ENCODE measurements at places on chromosomes 7 and 10. TPM values are rescaled to one million over a fixed set of nuclear protein-coding genes. Genes with fewer than 3 reads are reported as not detected.

DNA sequence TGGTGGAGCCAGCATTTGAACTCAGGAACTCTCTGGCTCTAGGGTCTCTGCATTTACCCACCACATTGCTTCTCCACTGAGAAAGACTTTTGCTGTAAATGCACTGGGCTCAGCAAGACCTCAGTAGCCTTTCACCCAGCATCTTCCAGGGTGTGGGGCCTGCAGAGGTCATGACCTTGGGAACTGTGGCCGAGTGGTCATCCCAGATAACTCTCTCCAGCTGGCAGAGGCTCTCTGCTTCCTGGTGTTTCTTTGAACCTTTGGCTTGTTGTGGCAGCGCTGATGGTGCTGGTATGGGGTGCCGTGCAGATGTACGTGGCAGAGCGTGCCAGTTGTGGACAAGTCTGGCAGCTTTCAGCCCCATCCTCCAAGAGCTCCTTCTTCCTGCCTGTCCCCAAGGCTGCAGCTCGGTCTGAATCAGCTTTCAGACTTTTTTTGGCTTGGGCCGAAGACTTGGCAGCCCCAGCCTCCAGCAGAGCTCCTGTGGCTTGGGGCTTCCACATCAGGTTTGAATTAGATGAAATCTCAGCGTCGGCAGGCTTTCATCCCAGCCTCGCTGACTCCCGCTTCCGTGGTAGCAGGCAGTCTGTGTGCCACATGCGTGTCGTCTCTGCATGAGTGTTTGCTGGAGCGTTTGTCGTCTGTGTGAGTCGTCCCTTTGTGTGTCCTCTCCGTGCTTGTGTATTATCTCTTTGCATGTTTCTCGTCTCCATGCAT, 21.5 kb downstream of the ADAMTS14 start:
- H3K4me1 ChIP-seq = no peaks in the 10 kb centered on the region
- H3K36me3 ChIP-seq = no peaks in the 10 kb centered on the region
- peaks cover 7% of the 10 kb centered on the region for H3K27me3 ChIP-seq
- no peak overlapping the region for H3K27ac ChIP-seq
- no peak for DNase-seq

- H3K36me3 ChIP-seq = no peaks in the 10 kb centered on the region
- H3K27ac ChIP-seq = no peak overlapping the region
- no peak overlapping the region for H3K4me3 ChIP-seq
- no peaks in the 10 kb centered on the region for H3K27me3 ChIP-seq
- no peaks in the 10 kb centered on the region for H3K4me1 ChIP-seq
These were observed 77.7 kb upstream of the GPR37 start for GRCh38 chr7:124843336-124843735.

Gene CFAP58
- total RNA-seq = 1.1 TPM

GRCh38 chr10:125156196-125156595, 4.2 kb downstream of the CTBP2 start:
- DNase-seq = no peak
- H3K4me1 ChIP-seq = no peaks in the 10 kb centered on the region
- no peak overlapping the region for H3K4me3 ChIP-seq
- H3K36me3 ChIP-seq = no peaks in the 10 kb centered on the region
- no peak overlapping the region for H3K27ac ChIP-seq

- no peaks in the 10 kb centered on the region for H3K36me3 ChIP-seq
- H3K27me3 ChIP-seq = no peaks in the 10 kb centered on the region
- no peak for DNase-seq
- H3K4me3 ChIP-seq = no peak overlapping the region
These were observed 19.8 kb downstream of the HKDC1 start for GRCh38 chr10:69239816-69240434.

GRCh38 chr10:93403152-93404047, 78.7 kb downstream of the MYOF start:
- peaks cover 14% of the 10 kb centered on the region for H3K36me3 ChIP-seq
- peaks cover 10% of the 10 kb centered on the region for H3K4me1 ChIP-seq
- no peak overlapping the region for H3K27ac ChIP-seq
- H3K27me3 ChIP-seq = no peaks in the 10 kb centered on the region

DNA sequence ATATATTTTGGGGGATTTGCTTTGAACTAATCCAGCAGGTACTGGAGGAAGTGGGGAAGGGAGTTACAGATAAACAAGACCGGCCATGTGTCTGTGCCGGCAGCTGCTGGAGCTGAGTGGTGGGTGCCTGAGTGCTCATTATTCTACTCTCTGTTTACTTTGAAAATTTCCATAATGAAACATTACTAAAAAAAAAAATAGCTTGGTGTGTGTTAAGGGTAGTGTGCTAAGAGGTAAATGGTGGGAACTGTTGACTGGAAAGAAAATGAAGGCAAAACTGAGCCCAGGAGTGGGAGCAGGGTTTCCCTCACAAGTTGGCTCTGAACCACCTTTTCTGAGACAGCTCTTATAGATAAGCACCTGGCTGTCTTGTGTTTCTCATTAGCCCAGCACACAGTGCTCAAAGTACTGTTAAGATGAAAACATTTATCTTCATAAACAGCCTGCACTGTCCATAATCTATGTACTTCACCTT, 50.6 kb downstream of the PARD3 start:
- no peak for DNase-seq
- no peak overlapping the region for H3K27ac ChIP-seq
- H3K27me3 ChIP-seq = peaks cover 7% of the 10 kb centered on the region

Gene TMEM130
- total RNA-seq = 2.0 TPM

GRCh38 chr10:70564901-70565351, 37.6 kb downstream of the PRF1 start:
- H3K36me3 ChIP-seq = no peaks in the 10 kb centered on the region
- no peak for DNase-seq
- H3K27me3 ChIP-seq = no peaks in the 10 kb centered on the region
- no peak overlapping the region for H3K27ac ChIP-seq
- H3K4me3 ChIP-seq = no peak overlapping the region
- H3K4me1 ChIP-seq = peaks cover 7% of the 10 kb centered on the region

DNA sequence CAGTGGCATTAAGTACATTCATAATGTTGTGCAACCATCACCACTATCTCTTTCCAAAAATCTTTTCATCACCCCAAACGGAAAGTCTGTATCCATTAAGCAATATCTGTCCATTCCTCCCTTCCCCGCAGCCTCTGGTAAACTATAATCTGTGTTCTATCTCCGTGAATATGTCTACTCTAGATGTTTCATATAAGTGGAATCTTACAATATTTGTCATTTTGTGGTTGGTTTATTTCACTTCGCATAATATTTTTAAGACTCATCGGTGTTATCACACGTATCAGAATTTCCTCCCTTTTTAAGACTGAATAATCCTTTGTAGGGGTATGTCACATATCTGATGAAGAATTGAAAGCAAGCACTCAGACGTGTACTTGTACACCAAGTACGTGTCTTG, 86.0 kb upstream of the FGFR2 start:
- H3K27ac ChIP-seq = no peak overlapping the region
- H3K4me3 ChIP-seq = no peak overlapping the region
- DNase-seq = no peak
- no peaks in the 10 kb centered on the region for H3K36me3 ChIP-seq
- H3K27me3 ChIP-seq = peaks cover 19% of the 10 kb centered on the region
- H3K4me1 ChIP-seq = no peaks in the 10 kb centered on the region

GRCh38 chr7:129864042-129864441, 88.7 kb downstream of the UBE2H start:
- H3K27me3 ChIP-seq = no peaks in the 10 kb centered on the region
- H3K4me1 ChIP-seq = peaks cover 43% of the 10 kb centered on the region
- H3K36me3 ChIP-seq = no peaks in the 10 kb centered on the region
- DNase-seq = no peak

Gene BEND7
- total RNA-seq = 0.99 TPM

DNA sequence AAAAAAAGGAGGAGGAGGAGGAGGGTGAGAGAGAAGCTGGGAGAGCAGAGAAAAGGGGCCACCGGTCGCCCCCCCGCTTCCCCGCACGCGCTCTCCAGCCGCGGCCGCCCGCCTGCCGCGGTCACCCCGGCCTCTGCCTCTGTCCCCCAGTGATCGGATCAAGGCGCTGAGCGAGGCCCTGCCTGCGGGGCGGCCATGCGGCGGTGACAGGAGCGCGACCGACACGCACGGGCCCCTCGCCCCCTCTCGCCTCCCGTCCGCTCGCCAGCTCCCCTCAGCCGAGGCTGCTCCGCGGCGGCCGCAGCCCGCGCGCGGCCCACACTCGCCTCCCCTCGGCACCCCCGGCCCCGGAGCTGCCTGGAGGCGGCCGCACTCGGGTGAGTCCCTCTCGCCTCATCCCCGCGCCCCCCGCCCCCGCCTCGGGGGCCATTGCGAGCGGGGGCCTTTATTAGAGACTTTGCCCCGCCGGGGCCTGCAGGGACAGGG, at the start of gene GTF2I:
GTF2I (plus strand) TSS at position 27 of the 486 bp plus-strand sequence. CDS start 31,411 bp downstream, outside the sequence.
- peaks cover 11% of the 10 kb centered on the region for H3K36me3 ChIP-seq
- no peaks in the 10 kb centered on the region for H3K27me3 ChIP-seq
- DNase-seq = peak; percentile 67

GRCh38 chr7:82595176-82595575, 151.6 kb upstream of the CACNA2D1 start:
- DNase-seq = no peak
- no peak overlapping the region for H3K27ac ChIP-seq
- H3K4me3 ChIP-seq = no peak overlapping the region
- H3K27me3 ChIP-seq = peaks cover under 1% of the 10 kb centered on the region
- no peaks in the 10 kb centered on the region for H3K36me3 ChIP-seq

- DNase-seq = no peak
- no peak overlapping the region for H3K27ac ChIP-seq
- peaks cover 29% of the 10 kb centered on the region for H3K4me1 ChIP-seq
These were observed 55.2 kb downstream of the ZEB1 start for GRCh38 chr10:31374146-31374696.

GRCh38 chr10:34954142-34954541, 136.0 kb downstream of the CUL2 start:
- H3K4me1 ChIP-seq = no peaks in the 10 kb centered on the region
- DNase-seq = no peak
- no peaks in the 10 kb centered on the region for H3K27me3 ChIP-seq
- H3K4me3 ChIP-seq = no peak overlapping the region
- no peaks in the 10 kb centered on the region for H3K36me3 ChIP-seq

GRCh38 chr10:114239117-114239993, at the start of gene VWA2:
Gene VWA2, plus strand, starts transcription at chr10:114239254. Its CDS starts 9,460 bp downstream, at chr10:114248714.
- DNase-seq = peak; percentile 58
- peaks cover 10% of the 10 kb centered on the region for H3K4me1 ChIP-seq
- H3K36me3 ChIP-seq = no peaks in the 10 kb centered on the region
- peaks cover 65% of the 10 kb centered on the region for H3K27me3 ChIP-seq

Gene ITPRID1
- not detected for total RNA-seq

Gene TEX36
- not detected for total RNA-seq

Gene CALHM3
- total RNA-seq = not detected

- H3K4me1 ChIP-seq = no peaks in the 10 kb centered on the region
- peaks cover 4% of the 10 kb centered on the region for H3K36me3 ChIP-seq
- no peak for DNase-seq
These were observed 24.1 kb upstream of the KCNMA1 start for GRCh38 chr10:77661674-77662073.

Gene HOXA1
- 0.58 TPM for total RNA-seq

Gene PPP1R17
- not detected for total RNA-seq

GRCh38 chr7:108972004-108972403, 402.3 kb downstream of the DNAJB9 start:
- DNase-seq = no peak
- H3K27me3 ChIP-seq = no peaks in the 10 kb centered on the region
- no peaks in the 10 kb centered on the region for H3K36me3 ChIP-seq
- no peaks in the 10 kb centered on the region for H3K4me1 ChIP-seq
- H3K27ac ChIP-seq = no peak overlapping the region
- H3K4me3 ChIP-seq = no peak overlapping the region

GRCh38 chr7:140977741-140978140, 37.0 kb downstream of the MRPS33 start:
- peaks cover 5% of the 10 kb centered on the region for H3K4me1 ChIP-seq
- H3K4me3 ChIP-seq = no peak overlapping the region
- no peaks in the 10 kb centered on the region for H3K36me3 ChIP-seq

Gene PAOX
- 12.4 TPM for total RNA-seq

Gene CYP2C19
- 0.19 TPM for total RNA-seq

- H3K4me3 ChIP-seq = no peak overlapping the region
- no peaks in the 10 kb centered on the region for H3K4me1 ChIP-seq
- H3K27me3 ChIP-seq = no peaks in the 10 kb centered on the region
- no peak for DNase-seq
These were observed 133.7 kb downstream of the MYO3A start for GRCh38 chr10:26067680-26068079.

DNA sequence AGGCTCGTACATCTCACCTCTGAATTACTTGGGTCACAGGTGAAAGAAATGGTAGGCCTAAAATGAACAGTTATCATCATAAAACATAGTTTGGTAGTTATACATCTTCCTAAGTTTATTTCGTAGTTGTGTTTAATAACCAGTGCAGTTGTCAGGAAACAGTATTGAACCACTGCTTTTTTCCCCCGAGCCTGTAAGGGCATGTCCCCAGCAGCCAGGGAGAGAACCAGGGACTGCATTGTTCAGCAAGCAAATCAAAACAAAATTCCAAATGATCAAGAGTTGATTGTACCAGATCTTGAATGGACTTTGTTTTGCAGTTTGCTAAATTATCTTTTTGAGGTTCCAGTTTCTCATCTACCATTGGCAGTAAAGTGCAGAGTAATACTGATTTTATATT, 2.4 kb downstream of the EIF4H start:
- H3K36me3 ChIP-seq = peaks cover 29% of the 10 kb centered on the region
- peak overlapping the region; percentile 97 for H3K4me3 ChIP-seq
- H3K4me1 ChIP-seq = peaks cover 70% of the 10 kb centered on the region

Gene RAMP3
- 0.50 TPM for total RNA-seq

Gene GRM8
- not detected for total RNA-seq

DNA sequence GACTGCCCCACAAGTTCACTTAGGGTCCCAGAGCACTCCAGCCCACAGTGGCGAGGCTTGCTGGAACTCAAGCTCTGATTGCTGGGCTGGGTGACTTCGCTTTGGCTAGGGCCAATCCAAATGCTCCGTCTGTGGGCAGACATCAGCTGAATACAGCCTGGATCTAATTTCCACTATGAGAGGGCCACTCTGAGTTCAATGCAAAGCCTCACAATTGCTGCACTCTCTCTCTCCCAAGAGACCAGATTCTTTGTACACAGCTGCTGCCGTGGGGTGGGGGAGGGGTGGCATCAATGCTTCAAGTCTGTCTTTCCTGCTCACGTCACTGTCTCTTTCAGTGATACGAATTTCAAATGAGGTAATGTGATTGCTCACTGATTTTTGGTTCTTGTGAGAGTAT, 47.3 kb upstream of the BPGM start:
- H3K27me3 ChIP-seq = peaks cover 14% of the 10 kb centered on the region
- no peak overlapping the region for H3K4me3 ChIP-seq
- peaks cover 4% of the 10 kb centered on the region for H3K36me3 ChIP-seq
- DNase-seq = no peak
- no peaks in the 10 kb centered on the region for H3K4me1 ChIP-seq

Data from activated T-cell treated with anti-CD3 and anti-CD28 coated beads, Interleukin-2, amount 50 U/mL, for 72 hours (primary cell).